ENCODE measurements at places on chromosomes 7 and 10. TPM values are rescaled to one million over a fixed set of nuclear protein-coding genes. Genes with fewer than 3 reads are reported as not detected.

SEMA3D gene
- 50.7 TPM for polyA plus RNA-seq

DNA sequence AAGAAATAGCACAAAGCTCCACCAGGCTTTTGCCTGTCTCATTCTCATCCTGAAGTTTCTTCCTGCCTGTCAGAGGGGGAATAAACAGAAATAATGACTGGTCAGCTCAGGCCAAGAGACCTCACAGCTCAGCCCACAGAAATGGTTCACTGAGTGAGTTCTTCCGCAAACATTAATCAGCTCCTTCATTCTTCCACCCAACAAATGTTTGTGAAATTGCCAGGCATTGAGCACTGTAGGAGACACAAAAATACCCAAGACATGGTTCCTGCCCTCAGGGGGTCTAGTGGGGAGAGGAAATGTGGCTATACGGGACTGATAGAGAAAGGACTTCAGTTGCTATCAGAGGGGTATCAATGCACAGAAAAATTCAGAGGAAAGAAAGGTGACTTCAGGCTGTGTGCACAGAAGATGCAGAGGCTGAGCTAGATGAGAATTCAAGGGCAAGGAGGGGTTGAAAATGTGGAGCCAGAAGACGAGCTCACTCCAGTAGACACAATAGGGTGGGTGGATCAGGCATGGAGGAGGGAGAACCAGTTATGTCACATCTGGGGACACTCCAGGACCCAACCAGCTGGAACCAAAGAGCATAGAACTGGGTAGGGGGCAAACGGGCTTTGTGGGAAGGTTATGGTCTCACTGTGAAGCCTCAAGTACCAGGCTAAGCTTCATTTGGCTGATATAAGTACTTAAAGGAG lies 20.9 kb downstream of the MYOF start:
- DNase-seq = no peak

DNA sequence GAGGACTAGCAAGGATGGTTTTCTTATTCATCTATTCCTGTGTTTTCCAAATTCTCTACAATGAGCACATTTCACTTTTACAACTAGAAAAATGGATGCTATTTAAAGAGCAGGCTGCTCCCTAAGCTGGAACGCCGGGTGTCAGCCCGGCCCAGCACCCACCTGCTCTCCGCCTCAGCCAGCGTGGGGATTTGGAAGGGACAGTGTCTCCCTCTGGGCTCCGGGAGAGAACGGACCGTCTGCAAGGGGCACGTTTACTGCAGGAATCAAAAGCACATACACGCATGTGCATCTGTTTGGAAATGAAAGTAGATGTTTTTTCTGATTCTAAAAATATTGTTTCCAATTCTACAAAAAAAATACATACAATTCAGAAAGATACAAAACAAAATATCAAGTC lies 2.3 kb upstream of the JAKMIP3 start:
- no peak for DNase-seq

- DNase-seq = no peak
These were observed 64.6 kb downstream of the TFEC start for GRCh38 chr7:115965796-115966475.

GRCh38 chr7:116952635-116953371 lies 498 bp upstream of the ST7 start:
- DNase-seq = peak; percentile 31

GRCh38 chr7:155414547-155415492 lies 43.1 kb upstream of the EN2 start:
- no peak for DNase-seq

GRCh38 chr7:141157138-141157765 lies 83.4 kb downstream of the TMEM178B start:
- no peak for DNase-seq

GRCh38 chr7:73645643-73646174 lies 21.4 kb upstream of the MLXIPL start:
- no peak for DNase-seq

CALCR gene
- polyA plus RNA-seq = 0.57 TPM

GRCh38 chr7:64608116-64608910 lies 45.4 kb upstream of the ZNF680 start:
- no peak for DNase-seq

SYT15B gene
- 2.7 TPM for polyA plus RNA-seq

PGAM2 gene
- 0.26 TPM for polyA plus RNA-seq

DNA sequence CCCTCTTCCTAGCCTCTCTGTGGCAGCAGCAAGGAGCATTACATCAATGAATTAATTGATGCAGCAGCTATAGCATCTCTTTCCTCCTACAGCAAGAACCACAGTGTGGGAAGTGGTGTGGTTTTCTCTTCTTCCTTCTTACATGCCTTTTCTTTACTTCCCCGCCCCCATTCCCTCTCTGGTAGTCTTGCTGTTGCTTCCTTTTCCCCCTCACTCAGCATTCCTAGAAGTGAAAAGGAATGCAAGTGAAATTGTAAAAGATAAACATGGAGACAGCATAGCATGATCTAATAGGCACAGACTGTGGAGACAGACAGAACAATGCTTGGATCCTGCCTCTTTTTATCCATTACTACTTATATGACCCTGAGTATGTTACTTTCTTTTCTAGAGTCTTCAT lies 370.5 kb upstream of the BMPER start:
- DNase-seq = no peak

BTBD16 gene
- 0.74 TPM for polyA plus RNA-seq

- no peak for DNase-seq
These were observed 12.6 kb upstream of the FAM13C start for GRCh38 chr10:59374916-59375315.

GRCh38 chr7:630111-630511 lies 96.4 kb upstream of the DNAAF5 start:
- DNase-seq = no peak

DNA sequence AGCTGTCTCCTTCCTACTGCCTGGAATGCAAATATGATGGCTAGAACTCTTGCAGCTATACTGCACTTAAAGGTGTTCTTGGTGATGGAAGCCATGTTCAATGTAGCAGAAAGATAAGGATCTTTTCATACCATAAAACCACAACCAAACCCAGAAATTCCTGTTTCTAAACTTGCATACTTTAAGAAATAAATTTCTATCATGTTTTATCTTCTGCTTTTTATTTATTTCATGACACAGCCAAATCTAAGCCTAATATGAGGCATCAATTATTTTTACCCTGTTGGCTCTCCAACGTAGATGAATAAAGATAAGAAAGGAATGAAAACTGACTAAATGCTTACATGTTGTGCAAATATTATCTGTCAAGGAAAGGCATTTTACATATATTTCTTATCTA lies 224.1 kb downstream of the DOCK4 start:
- DNase-seq = no peak

DNA sequence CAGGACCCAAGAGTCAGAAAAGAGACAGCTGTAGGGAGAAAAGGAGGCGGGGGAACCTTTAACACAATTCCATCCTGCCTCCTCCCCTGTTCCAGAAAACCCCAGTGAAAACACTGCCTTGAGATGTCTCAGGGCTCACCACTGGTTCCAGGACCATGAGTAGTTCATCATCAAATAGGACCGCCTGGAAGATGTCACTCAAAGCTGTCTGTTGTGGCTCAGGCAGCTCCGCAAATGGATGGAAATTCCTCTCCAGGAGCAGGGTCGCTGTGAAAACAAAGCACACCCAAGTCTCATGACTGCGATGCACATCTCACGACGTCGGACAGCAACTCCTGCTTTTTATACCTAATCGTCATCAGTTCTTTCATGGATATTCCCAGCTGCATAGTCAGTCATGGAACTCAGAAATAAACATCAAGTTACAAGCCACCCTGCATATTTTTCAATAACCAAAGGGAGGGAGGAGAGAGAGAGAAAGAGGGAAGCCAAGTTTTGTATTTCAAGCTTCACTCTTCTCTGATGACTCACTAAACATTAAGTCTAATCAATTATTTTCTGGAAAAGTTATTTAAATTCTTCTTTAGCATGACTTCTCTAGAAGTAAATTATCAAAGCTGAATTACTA lies 49.2 kb downstream of the GSDME start:
- no peak for DNase-seq

GRID2IP gene
- polyA plus RNA-seq = 1.2 TPM

AKR1C4 gene
- not detected for polyA plus RNA-seq

DNA sequence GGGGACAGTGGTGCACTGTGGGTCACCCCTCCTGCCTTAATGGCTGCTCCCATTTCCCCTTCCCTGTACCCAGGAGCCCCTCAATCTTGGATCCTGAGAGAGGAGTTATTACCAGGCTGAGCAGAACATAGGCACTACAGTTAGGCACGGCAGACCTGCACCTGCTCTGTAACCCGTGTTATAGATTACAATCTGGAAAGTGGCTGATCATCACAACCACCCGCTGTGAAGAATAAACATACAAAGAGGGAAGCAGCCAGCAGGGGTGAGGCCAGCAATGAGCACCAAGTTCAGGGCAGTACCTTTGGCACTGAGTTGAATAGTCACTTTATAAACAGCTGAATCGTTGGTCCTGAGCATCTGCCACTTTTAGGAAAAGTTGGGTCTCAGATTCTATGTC lies 1.7 kb downstream of the CDHR1 start:
- no peak for DNase-seq

GRCh38 chr7:101593556-101593955 lies 35.5 kb downstream of the MYL10 start:
- no peak for DNase-seq

DNA sequence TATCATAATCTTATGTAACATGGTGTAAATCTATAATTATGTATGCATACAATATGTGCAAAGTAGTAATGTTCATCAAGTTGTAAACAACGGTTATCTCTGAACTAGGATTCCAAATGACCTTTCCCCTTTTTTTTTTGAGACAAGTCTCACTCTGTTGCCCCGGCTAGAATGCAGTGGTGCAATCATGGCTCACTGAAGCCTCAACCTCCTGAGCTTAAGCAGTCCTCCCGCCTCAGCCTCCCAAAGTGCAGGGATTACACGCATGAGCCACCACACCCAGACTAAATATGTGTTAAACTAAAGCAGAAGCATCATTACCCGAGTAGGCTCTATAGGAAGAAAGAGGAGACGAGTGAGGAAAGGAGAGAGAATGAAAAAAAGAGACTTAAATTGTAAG lies 7.8 kb upstream of the KMT2C start:
- no peak for DNase-seq

TUBB8 gene
- 0.63 TPM for polyA plus RNA-seq

DNA sequence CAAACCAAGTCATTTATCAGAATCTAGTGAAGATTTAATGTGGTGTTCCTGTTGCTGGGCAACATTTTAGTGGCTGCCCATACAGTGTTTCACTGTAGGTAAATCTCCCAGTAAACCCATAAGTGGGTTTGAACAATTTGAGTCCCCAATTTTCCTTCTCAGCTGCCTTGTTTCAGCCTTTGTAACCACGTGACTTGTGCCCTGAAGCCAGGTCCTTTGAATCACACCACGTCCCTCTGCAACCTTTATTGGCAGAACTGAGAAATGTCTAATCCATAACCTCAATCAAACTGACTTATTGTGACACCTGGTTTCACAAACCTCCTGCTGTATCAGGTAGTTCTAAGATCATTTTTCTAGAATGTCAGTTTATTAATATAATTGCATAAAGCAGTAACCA lies 30.1 kb downstream of the SND1 start:
- DNase-seq = no peak

DNA sequence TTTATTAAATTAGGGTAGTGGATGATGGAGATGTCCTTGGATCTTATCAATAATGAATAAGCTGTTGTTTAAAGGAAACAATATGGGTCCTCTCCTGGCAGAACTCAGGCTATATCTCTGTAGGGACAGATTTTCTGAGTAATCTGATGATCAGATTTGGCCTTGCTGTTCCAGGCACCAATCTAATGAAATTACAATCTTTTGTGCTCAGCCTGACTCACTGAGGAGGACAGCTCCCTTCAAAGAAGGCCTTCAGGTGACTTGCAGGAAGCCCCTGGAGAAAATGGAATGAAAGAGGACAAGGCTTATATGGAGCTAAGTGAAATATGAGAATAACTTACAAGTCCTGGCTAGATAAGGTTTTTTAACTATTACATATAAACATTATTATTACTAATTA lies 486.4 kb upstream of the SORCS1 start:
- DNase-seq = no peak

COL17A1 gene
- polyA plus RNA-seq = 0.59 TPM

- DNase-seq = no peak
These were observed 92.8 kb downstream of the VWC2 start for GRCh38 chr7:49866076-49866735.

ZFAND4 gene
- polyA plus RNA-seq = 14.2 TPM

GRCh38 chr7:9192969-9193368 lies 759.6 kb downstream of the NXPH1 start:
- DNase-seq = no peak
